Stimulated activated CD8-positive, alpha-beta memory T cell treated with anti-CD3 and anti-CD28 coated beads, Interleukin-15, amount 100 ng/mL, for 24 hours (primary cell): ENCODE measurements at places on chromosomes 16 and 17.

DNA sequence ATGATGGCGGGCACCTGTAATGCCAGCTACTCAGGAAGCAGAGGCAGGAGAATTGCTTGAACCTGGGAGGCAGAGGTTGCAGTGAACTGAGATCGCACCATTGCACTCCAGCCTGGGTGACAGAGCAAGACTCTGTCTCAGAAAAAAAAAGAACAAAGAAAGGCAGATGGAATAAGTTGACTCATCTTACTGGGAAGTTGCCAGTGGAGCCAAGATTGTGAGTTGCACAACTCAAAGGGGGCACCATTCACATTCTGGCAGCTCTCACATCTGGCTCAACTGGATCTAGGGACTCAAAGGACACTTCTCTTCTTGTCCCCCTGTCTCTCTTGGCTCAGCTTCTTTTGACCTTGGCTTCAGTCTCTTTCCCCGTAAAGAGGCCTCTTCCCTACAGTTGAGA is 53.7 kb upstream of the ETV4 start:
- no peak for DNase-seq

GRCh38 chr17:46894476-46895151 is 28.3 kb upstream of the GOSR2 start:
- DNase-seq: no peak

DNA sequence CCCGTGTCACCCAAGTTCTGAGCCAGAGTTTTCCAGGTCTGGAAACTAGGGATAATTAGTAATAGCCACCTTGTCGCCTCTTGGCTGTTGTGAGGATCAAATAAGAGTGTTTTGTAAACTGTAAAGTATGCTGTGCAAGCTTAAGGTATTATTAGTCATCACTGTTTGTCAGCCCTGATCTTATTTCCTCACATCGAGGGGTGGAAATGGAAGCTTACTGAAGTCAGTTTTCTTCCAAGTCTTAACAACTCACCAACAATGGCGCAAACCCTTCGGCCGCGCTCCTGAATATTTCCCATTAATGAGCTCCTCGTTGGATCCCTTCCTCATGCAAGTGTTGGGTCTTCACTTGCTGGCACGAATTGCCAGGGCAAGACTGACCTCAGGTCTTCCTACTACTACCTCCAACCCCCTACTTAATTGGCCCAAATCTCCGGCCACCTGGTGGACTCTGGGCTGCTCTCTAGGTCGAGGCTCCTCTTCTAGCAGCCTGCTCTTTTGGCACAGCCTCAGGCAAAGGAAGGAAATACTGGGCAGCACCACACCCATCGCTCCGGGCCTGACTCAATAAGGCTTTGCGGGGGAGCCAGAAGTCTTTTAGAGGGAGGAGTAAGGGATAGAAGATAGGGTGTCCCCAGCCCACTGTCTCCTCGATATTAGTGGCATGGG is 885 bp upstream of the SLC35B1 start:
- no peak for DNase-seq

DNA sequence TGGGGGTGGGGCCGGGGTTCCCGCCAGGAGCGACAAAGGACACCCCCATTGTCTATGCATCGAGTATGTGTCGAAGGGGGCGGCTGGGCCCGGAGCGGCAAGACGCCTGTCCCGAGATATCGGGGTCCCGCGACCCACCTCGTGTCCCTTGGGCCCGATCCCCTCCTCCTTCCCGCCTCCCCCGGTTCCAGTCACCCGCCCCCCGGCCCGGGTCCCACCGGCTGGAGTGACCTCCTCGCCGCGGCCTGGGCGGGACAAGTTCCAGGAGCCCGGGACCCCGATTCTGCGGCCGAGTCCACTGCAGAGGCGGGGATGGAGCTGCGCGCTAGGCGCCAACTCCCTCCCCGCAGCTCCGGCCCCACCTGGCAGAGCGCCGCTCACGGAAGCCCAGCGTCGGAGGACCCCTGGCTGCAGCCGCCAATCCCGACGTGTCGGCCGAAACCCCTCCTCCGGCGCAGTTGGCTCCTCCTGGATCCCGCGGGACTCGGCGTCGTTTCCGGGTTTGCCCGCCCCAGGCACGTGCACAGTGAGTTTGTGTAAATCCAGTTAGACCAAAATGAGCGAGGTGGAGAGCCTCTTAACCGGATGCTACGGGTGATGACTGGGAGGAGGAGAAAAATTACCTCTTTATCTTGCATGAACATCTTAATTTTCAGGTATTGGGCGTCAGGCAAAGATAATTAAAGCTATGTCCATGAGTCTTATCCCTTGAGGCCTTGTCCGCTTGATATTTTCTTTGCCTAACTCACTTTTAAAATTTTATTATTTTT is at the start of gene NMRAL1:
TSS of gene NMRAL1 (minus strand) at position 434 of the 770 bp plus-strand sequence. CDS start 493 bp downstream, outside the sequence.
- DNase-seq: peak; percentile 61

- DNase-seq: no peak
Measured at GRCh38 chr17:57612202-57613071, 132.7 kb downstream of the CCDC182 start.

- no peak for DNase-seq
Measured at GRCh38 chr16:12576878-12577277, 226.8 kb downstream of the CPPED1 start.

DNA sequence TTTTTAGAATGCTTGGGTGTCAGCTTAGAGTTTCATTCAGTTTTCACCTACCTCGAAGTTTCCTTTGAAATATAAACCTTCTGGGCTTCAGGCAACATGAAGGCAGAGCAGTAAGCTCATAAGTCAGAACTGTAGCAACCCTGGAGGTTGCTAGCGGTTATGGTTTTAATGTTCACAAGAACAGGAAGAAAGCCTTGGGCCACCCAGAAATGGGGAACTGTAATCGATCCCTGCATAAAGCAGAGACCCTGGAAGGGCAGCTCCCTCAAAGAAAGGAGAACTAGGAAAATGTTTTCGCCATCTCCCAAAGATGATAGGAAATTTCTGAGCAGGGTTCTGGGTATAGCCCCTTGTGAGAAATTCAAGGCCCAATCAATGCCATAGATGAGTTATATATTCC is 47.8 kb upstream of the RASL10B start:
- DNase-seq: no peak
